Left lung (tissue), 14 donors: ENCODE measurements at places on chromosomes 13 and 19. TPM values are rescaled to one million over a fixed set of nuclear protein-coding genes. Genes with fewer than 3 reads are reported as not detected.

The PRRG2 gene
- 13.6 TPM for total RNA-seq

DNA sequence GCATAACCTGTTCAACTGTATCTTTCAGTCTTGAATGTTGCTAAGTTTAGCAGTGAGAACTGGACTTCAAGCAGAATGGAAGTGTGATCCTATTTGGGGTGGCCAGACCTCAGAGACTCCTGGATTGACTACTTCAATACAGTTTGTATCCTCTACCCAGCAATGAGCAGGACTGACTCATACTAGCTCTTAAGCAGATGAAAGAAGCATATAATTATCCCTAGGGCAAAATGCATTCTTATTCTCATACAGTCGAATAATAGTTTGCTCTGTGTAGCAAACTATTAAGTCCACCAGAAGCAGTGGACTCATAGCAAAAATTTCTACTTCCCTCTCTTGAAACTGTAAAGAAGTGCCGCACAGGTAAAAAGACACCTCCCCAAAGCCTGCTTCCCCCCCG is 46.4 kb upstream of the FAM216B start:
- DNase-seq, result no peak

GRCh38 chr19:48342841-48343540 is 17.6 kb downstream of the EMP3 start:
- DNase-seq, result no peak

DNA sequence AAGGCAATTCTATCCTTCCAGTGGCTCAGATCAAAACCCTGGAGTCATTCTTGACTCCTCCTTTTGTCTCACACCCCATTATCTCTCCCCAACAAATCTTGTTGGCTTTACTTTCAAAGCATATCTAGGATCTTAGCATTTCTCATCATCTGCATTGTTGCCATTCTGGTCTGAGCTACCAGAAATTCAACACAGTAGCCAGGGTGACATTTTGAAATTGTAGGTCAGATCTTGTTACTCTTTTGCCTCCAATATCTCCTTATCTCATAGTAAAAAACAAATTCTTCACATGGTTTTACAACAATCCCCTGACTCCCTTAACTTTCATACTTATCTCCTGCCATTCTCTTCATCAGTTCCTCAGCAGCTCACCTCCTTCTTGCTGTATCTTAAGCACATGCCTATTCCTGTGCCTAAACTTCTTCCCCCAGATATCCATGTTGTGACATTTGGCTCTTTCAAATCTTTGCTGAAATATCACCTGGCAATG is 115.8 kb downstream of the KLF5 start:
- DNase-seq, result no peak

DNA sequence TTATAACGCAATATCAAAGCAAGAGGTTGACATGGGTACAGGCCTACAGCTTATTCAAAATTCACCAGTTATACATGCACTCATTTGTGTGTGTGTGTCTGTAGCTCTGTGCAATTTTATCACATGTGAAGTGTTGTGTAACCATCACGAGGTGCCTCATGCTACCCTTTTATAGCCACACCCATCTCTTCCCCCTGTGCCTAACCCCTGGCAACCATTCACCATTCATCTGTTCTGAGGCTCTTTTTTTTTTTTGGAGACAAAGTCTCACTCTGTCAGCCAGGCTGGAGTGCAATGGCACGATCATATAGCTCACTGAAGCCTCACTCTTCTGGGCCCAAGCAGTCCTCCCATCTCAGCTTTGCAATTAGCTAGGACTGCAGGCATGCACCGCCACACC is 78.4 kb downstream of the DPF1 start:
- DNase-seq, result no peak
